ENCODE measurements at places on chromosomes 3 and 15.

- no peak for DNase-seq
These were observed 52.8 kb downstream of the ANXA2 start for GRCh38 chr15:60344987-60345386.

DNA sequence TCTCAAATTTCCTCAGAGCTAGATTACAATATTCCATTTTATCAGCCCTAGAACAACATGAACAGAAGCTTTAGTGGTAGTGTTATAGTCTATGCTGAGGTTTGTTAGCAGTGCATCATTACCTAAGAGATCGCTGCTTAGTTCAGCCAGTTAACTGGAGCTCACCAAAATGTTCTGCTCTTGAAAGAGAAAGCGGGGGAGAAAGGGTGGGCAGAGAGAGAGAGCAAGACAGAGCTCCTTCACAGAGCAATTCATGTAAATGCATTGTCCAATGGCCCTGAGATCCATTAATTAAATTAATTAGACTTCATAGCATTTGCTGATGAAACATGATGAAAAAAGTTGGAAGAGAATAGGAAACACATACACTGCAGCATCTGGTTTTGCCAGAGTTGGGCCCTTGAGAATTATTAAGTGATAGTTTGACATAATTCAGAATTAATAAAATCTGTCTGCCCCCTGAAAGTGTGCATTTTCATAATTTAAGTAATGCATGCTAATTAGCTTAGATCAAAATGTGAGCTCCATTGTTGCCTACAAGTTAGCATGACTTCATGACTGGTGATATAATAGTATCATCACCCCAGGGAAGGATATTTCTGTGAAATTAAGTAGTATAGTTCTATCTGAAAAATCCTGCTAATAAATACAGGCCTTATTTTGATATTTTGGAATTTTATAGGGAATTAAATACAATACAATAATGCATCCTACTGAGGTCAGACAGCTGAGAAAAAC, 86.9 kb upstream of the LYSMD4 start:
- DNase-seq = no peak

DNA sequence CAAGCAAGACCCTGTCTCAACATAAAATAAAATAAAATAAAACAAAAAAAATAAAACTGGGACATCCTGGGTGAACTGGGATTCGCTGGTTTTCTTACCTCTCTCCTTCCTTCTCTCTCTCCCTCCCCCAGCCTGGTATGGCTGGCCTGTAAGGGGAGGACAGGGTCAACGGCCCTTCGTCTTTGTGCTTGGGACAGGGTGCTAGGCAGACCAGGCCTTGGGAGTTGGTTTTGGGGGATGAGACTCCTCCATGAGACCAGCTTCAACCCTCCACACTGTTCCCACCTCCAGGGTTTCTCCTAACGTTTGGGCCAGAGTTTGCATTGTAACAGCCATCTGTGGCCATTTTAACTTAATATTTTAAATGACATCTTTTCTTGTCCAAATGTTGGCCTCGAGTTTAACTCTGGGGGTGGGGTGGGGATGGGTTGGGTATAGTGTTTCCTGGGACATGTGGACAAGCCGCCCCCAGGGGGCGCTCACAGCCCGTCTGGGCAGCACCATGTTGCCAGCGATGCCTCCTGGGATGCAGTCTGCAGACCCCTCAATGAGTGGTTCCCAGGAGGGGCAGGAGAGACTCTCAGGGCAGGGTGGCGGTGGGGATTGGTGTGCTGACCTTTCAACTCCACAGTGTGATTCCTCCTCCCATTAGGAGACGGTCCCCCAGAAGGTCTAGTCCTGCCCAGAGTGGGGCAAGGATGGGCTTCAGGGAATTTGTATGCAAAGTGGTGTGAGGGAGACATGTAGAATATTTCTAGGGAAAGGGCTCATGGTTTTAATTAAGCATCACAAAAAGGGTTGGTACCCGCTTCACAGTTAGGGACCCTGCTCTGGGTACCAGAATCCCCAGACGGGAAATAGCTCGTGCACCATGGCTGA, 37.7 kb upstream of the LCTL start:
- no peak for DNase-seq

DNA sequence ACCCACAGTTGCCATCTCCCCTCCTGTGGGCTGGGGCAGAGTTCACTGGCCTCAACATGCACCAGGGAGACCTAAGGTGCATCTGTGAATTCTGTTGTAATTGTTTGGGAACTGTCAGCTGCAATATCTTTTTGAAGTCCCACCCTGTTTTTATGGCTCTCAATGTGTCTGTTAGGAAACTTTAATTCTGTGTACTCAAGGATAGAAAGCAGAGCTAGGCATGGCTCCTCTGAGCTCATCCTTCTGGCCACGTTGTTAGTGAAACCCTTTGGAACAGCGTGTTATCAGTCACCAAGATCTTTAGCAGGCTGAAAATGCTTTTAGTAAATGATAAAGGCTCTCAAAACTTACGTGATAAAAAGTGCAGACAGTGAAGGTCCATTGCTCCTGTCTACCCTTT, 33.6 kb upstream of the MTMR10 start:
- no peak for DNase-seq

DNA sequence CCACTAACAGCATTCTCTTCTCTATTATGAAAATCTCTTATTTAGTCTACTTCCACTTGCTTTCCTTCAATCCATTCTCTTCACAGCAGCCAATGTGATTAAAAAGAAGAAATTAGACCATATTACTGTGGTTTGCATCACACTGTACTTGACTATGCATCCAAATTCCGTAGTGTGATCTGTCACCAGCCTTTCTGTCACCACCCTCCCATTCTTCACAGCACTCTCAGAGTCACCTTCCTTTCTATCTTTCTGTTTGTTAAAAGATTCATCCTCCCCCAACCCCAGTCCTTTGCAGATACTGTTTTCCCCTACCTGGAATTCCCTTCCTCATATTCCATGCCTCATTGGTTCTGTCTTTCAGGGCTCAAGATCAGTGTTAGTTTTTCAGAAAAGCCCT, 55.0 kb upstream of the ABHD10 start:
- DNase-seq = no peak

DNA sequence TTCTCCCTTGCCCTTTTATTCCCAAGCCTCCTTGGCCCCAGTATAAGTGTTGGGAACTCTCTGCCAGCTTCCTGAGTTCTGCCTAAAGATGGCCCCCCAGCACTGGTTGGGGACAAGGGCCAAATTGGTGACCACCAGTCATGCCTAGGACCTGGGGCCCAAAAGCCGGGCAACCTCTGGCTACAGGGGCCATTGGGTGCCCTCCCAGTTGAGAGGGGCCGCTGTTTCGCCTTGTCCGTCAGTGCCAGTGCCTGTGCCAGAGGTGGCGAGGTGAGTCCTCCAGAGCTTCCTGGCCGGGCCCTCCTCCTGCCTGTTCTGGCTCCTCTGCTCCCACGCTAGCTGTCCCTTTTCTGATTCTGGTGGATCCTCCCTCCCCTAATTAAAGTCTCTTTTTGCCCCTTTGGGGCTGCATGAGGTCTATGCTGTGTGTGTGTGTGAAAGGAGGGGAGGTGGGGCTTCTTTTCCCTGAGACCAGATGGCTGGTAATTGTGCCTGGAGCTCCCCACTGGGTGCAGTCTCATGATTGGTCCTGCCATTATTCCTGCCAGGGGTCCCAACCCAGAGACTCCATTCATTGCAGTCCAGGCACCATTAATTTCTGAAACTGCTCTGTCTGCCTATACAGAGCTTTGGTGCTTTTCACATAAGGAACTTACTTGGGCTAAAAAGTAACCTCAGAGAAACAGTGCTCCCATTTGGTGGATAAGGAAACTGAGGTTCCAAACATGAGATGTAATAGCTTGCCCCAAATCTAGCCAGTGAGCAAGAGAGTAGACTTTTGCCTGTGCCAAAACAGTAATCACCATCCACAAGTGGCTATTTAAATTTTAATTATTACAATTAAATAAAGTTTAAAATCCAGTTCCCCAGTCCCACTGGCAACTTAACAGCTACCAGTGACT, 3.1 kb upstream of the TTLL3 start:
- no peak for DNase-seq

DNA sequence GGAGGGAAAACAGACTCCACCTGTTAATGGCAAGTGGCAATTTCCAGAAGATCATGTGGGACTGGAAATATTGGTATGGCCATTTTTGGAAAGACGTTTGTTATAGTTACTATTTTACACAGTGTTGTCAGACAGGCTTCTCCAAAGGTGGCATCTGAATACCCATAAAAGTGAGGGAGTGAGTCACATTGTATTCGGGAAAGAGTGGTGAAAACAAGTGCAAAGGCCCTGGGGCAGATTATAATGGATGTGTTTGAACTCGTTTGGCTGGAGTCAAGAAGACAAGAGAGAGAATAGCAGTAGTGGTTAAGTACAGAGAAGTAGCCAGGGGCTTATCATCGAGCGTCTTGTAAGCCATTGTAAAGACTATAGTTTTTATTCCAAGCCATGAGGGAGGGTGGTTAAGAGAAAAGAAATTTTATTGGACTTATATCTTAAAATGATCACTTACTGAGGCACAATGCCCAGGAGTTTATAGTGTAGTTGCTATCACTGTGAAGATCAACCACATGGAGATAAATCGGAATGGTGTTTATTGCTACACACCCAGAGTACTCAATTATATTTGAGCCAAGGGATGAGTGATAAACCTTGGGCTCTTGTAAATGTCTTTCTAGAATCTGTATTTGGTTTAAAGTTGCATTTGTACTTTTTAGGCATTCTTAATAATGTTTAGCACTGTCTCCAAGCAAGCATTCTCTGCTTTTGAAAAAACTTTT, 212.8 kb upstream of the KBTBD8 start:
- no peak for DNase-seq

DNA sequence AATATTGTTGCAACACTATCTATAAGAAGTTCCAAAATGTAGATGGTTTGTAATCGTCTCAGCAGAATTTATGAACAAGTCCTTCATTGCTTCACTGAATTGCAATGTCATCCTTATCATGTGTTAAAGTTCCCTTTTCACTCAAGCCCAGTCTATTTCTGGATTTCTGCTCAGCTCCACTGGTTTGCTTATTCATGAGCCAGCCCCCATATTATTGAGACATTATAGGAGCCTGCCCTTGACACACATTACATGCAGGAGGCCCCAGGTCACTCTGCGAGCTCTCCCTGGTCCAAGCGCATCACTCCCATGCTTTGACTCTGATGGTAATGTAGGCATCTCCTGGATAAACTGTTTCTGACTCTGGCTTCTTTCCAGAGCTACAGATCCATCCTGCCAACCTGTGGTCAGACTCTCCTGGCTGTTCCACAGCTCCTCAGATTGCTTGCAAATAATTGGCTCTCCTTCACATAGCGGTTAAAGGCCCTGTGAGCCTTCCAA, 56.9 kb downstream of the ABTB1 start:
- no peak for DNase-seq

Data from AG09309 (cell line).